ENCODE measurements at places on chromosomes 5 and 9. TPM values are rescaled to one million over a fixed set of nuclear protein-coding genes. Genes with fewer than 3 reads are reported as not detected.

DNA sequence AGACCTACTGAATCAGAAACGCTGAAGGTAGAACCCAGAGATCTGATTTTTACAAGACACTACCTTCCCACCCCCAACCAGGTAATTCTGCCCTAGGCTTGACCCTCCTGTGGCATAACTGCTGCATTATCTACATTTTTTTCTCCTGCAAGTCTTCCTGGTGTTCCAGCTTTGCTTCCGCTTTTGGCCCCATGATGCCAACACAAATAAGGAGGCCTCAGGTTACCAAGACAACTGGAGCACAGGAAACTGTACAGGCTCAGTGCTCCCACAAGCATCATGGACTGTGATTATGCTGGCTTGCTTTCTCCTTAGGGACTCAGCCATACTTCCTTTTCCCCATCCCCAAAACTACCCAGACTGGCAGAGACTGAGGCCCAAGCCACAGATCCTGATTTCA lies 6.6 kb upstream of the MSMP start:
- DNase-seq, result no peak

The ADAMTS6 gene
- total RNA-seq, result 20.0 TPM

The IRGM gene
- total RNA-seq, result not detected

DNA sequence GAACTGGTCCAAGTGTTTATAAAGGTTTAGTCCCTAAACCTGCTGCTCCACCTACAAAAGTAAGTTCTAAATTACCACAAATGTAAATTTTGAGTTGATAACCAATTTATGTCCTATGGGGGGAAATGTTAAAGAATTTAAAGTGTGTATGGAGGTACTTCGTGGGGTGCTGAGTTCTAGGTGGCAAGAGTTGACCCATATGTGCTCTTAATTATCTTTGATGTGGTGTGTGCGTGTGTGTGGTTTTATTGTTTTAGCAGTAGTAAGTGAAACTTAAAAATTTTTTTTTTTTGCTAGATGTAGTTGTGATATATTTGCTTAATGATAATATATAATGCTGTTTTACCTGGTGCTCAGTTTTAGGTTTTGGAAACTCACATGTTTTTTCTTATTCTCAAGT lies 72.6 kb downstream of the GPBP1 start:
- DNase-seq, result no peak

GRCh38 chr9:8329561-8330283 lies 530.1 kb upstream of the DMAC1 start:
- DNase-seq, result no peak

The C5orf22 gene
- 20.2 TPM for total RNA-seq

The ZNF354C gene
- 3.8 TPM for total RNA-seq

- no peak for DNase-seq
These were observed 488.0 kb upstream of the CYLC2 start for GRCh38 chr9:102507044-102507687.

DNA sequence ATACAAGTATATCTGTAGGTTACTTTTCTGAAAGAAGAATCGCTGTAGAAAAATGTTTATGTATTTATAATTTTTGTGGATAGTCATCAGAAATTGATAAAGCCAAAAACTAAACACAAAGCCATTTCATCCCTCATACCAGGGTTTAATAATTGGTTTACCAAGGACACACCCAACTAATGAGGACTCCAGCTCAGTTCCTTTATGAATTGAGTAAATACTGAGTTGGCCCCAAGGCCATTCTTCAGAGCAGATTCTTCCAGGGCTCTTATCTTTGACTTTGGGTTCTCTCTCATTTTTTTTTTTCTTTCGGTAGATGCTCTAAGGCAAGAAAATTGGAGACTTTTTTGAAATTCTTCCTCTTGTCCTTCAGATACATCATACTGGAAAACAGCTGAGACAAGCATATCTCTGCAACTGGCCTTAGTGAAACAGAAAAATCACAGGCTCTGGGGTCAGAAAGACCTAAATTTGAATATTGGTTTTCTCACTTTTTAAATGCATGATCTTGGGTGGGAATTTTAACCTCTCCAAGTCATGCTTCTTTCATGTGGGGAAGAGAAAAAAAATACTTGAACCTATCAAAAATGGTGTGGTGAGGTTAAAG lies 401.8 kb downstream of the ARHGEF28 start:
- DNase-seq, result no peak

The UNC13B gene
- total RNA-seq, result 29.8 TPM

DNA sequence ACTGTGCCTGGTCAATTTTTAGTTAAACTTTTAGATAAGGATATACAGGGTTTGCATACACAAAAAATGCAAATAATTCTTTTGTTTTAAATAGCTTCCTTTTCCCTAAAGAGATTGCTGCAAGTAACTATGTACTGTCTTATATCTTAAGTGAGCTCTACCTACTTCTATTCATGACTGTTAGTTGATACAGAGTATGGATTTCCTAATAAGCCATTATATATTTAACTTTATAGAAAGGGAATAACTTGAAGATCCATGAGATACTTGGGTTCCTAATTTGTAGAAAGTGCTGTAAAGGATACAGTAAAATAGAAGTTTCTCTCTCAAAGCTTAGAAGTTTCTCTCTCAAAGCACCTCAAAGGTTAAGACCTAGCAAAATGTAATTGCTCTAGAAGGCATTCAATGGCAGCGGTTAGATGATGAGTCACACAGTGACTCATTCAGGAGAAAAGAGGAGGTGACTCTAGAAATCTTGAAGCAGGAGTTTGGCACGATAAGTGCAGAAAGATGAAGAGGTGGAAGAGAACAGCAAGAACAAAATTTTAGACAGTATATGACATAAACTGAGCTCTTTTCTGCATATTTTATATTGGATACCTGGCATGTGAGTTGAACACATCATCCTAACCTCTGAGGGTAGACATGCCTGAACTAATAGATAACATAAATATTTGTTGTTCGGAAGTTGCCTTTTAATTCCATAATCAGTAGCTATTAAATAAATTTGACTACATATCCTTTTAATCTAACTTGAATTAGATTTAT lies 5.5 kb upstream of the DNAJC21 start:
- no peak for DNase-seq

- no peak for DNase-seq
These were observed 148.2 kb upstream of the CHD1 start for GRCh38 chr5:99076723-99077640.

DNA sequence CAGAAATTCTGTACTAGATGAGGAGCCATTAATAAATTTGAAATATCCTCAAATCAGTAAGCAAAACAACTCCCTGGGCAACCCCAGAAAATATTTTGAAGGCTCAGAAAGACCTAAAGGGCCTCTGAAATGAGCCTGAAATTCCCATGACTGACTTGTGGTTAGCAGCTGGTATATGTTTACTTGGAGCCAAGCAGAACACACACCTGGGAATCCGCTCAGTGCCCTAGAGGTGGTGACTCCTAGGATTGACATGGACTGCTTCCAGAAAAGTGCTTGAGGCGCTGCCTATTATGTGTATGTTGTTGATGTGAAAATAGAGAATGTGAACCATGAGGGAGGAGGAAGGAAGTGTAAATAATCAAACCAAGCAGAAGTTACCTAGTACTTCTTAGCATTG lies 14.7 kb downstream of the RFK start:
- DNase-seq, result no peak

DNA sequence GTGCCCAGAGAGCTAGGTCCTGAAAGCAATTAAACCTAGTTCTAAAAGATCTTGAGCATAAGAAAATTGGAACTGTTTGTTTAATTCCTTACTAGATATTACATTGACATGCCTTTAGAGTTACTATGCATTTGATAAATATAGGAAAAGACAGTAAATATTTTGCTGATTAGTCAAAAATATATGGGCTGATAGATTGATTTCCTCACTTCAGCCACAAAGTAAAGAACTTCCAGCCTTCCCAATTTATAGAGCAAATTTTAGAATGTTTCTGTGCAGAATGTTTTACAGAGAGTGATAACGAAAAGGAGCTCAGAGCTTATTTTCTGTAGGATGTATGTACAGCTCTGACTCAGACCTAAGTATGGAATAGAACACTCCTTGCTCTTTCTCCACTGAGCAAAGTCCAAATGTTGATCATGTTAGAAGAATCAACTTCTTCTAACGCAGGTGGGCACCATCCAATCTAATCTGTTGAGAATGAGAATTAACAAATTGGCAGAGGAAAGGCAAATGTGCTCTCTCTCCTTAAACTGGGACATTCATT lies 72.9 kb upstream of the PAM start:
- no peak for DNase-seq

DNA sequence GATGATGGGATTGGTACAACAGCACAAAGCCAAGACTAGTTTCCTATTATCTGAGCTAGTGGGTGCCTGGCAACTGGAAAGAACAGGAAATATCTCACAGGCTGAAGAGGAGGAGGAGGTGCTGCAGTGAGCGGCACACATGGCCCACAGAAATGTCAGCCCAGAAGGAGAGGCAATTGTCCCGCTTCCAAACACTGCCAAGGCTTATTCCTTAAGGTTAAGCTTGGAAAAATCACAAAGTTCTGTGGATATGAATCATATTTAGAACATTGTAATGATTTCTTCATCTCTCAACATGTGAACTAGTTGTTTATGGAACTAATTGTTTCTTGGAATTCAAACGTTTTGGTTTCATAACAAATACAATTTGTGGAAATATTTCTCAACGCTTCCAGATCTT lies 1019.5 kb upstream of the SEMA6A start:
- DNase-seq, result no peak

Data from chondrocyte (in vitro differentiated cells).